Upper lobe of left lung (tissue), 6 donors: ENCODE measurements at places on chromosomes 7 and 10. TPM values are rescaled to one million over a fixed set of nuclear protein-coding genes. Genes with fewer than 3 reads are reported as not detected.

GRCh38 chr10:51301644-51302043, 227.4 kb downstream of the PRKG1 start:
- no peak for DNase-seq

- no peak for DNase-seq
Measured at GRCh38 chr10:109218207-109218606, 705.1 kb downstream of the XPNPEP1 start.

DNA sequence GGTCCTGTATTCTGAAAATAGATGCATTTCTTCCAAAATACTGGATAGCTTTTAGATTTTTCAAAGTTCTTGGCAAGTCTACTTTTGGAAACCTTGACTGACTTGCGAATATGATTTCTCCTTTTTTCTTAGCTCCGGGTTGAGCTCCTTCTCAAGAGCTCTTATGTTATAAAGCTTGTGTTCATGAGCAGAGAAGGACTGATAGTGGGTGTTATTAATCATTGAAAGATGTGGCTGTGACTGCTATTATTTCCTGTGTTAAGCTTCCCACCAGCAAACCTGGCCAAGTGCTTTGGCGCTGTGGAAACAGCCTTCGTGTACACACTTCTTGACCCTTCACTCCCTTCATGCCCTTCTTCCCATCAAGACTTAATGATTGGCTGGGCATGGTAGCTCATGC, 98.2 kb downstream of the KIAA1217 start:
- DNase-seq, result no peak

DNA sequence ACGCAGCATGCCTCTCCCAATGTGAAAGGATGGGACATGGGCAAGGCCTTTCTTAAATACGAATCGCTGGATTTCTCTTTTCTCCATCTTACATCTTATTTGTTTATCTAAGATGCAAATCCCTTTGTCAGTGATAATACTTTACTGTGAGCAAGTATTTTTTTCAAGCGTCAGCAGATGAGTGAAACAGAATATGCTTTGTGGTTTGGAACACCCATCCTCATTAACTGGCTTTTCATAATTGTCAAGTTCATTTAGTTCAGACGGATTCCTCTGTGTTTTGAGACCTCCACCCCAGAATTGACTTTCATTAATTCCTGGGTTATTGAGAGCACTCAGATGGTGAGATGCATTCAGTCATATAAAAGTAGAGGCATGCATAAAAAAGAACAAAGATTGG, 149.8 kb downstream of the NSUN6 start:
- no peak for DNase-seq

DNA sequence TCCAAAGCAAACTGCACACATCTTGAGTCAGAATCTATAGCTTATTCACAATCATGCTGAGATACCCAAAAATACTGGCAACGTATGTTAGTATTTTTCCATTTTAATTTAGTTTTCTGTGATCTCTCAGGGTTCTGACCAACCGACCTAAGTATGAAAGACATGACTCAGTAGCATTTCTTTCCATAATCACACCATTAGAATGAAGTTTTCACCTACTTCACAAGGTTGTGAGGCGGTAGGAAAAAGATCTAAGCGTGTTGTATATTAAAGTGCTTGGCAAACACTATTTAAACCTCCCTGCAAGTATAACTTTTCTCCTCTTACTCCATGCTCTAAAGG, 49.1 kb downstream of the PLCE1 start:
- DNase-seq, result no peak

- DNase-seq, result no peak
Measured at GRCh38 chr10:80320377-80320776, 30.9 kb upstream of the MAT1A start.

DNA sequence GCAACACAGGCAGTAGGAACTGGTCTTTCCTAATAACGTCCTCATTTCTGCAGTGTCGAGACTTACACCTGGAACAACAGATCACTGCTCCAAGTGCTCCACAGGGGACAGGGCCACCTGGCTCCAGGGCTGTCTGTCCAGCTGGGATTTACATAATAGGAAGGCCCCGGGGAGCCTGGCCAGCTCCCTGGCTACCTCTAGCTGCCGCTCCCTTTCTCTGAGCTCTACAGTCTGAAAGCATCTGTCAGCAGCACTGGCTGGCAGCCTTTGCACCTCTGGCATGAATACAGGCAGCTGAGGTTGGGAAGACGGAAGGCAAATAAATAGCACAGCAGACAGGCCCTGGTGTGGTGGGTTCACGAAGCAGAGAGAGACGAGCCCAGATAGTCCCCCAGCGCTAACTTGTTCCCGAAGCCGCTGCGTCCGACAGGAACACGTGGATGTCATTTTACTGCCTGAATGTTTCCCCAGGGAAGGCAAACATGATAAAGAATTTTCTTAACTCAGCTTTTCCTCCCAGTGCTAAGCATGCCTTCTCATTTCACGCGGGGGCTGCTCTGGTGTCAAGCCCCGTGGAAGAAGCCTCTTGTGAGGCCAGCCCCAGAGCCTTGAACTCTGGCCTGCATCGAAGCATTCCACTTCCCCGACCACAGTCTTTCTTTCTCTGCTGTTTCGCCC, 105.4 kb downstream of the ITIH5 start:
- no peak for DNase-seq

- no peak for DNase-seq
Measured at GRCh38 chr7:77244222-77244934, 44.8 kb upstream of the FGL2 start.

GRCh38 chr7:30549931-30550493, 44.7 kb upstream of the GARS1 start:
- no peak for DNase-seq

GRCh38 chr7:117863618-117864017, 9.6 kb downstream of the CTTNBP2 start:
- DNase-seq, result no peak

- DNase-seq, result no peak
Measured at GRCh38 chr10:1202343-1202742, 146.2 kb downstream of the WDR37 start.

DNA sequence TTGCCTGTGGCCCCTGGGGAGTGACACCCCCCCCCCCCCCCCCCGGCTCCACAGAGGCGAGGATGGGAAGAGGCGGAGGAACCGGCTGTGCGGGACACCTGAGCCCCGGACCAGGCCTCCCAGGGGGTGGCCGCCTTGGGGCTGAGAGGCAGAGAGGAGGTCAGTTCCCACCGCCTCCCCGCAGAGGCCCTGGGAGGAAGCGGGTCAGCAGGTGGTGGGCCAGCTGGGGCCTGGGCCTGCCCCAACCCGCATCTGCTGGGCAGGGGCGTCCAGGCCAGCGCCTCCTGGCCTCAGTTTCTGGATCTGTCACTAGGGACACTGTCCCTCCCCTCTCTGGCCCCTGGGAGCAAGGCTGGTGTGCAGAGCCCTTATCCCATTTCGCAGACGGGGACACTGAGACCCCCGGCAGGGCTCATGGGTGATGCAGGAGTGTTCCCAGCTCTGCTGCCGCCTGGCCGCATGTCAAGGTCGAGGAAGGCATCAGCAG, 14.6 kb upstream of the LFNG start:
- peak; percentile 72 for DNase-seq

- peak; percentile 69 for DNase-seq
Measured at GRCh38 chr7:77685233-77685632, 11.0 kb upstream of the RSBN1L start.

- DNase-seq, result peak; percentile 72
Measured at GRCh38 chr10:79947787-79948424, 999 bp downstream of the SFTPD start.

DNA sequence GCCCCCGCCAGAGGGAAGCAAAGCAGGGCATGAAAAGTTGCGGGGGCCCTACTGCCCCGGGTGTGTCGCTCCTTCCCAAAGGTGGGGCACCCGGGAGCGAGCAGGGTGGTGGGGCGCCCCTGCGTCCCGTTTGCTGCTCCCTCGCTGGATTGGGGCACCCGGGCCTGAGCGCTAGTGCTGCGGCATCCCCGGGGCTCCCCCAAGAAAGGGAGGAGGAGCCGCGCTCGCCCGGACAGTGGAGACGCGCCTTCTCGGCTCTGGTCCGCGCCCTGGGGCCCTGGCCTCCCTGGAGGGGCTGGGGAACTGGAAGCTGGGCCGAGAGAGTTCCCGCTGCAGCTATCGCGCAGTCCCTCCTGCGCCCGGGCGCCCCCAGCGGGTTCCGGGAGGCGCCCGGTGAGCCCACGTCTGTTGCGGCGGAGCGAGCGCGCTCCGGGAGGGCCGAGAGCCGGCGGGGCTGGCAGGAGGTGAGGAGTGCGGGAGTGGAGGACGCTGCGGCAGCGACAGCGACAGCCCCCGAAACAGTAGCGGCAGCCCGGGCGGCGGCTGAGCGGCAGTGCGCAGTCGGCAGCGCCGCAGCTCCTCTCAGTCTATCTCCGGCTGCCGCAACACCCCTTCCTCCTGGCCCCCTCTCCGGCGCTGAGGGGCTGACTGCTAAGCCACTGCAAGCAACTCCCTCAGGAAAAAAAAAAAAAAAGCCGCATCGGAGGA, 504 bp upstream of the BMPER start:
- peak; percentile 89 for DNase-seq

- DNase-seq, result no peak
Measured at GRCh38 chr7:151086802-151087244, 548 bp downstream of the AGAP3 start.

GRCh38 chr7:4235596-4235995, 446.5 kb upstream of the FOXK1 start:
- DNase-seq, result peak; percentile 16

The KIAA1549 gene
- total RNA-seq, result 4.1 TPM

The AHCYL2 gene
- total RNA-seq, result 197 TPM

The NRCAM gene
- 23.0 TPM for total RNA-seq

The CALHM1 gene
- total RNA-seq, result not detected

The ERVW-1 gene
- total RNA-seq, result not detected

The COBL gene
- 32.0 TPM for total RNA-seq

The TNKS2 gene
- total RNA-seq, result 44.0 TPM

The ZNF786 gene
- total RNA-seq, result 1.7 TPM

The PLEKHS1 gene
- total RNA-seq, result 2.9 TPM

The AGAP5 gene
- total RNA-seq, result 12.4 TPM

The SPOCK2 gene
- 300 TPM for total RNA-seq
